ENCODE measurements at places on chromosomes 11 and 22.
A peak's percentile ranks its signal among the peaks of the same experiment; 100 is the strongest.

- DNase-seq, result no peak
Observed at GRCh38 chr22:35276019-35276418, 18.7 kb downstream of the HMGXB4 start.

DNA sequence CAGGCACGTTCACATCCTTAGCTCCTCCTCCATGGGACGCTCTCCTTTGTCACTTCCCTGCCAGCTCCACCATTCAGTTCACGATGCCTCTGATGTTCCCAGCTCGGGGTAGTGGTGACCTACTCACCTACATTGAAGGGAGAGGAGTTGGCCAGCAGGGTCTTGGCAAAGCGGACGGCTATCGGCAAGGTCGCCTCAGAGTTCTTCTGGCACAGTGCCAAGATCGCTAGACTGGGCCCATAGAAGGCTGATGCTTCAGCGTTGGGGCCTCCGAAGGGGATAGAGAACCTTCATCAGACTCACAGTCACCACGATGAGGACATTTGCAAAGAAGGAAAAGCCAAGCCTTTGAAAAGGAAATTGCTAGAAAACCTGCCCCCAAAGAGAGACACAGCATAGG, 3.0 kb downstream of the CBLIF start:
- no peak for DNase-seq

DNA sequence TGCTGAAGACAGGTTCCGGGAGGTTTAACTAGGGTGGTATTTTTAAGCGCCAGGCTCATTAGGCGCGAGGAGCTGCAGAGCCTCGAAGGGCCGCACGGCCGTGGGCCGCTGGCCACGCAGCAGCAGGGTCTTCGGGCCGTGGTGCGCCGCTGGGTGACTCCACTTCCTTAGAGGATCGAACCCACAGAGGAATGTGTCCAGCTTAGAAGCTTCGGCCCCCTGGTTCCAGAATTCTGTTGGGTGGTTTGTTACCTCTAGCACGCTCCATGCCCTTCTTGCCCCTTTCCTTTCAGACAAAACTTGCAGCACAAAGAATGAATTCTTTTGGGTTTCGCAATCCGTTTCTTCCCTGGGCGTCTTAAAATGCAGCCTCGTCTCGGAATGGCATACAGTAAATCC, 773 bp upstream of the PATL1 start:
- DNase-seq, result no peak

- no peak for DNase-seq
Observed at GRCh38 chr11:33869481-33870422, 22.1 kb downstream of the LMO2 start.

- no peak for DNase-seq
Observed at GRCh38 chr22:37049224-37049623, 2.3 kb upstream of the KCTD17 start.

- DNase-seq, result no peak
Observed at GRCh38 chr22:44049486-44050231, 25.6 kb downstream of the PARVB start.

DNA sequence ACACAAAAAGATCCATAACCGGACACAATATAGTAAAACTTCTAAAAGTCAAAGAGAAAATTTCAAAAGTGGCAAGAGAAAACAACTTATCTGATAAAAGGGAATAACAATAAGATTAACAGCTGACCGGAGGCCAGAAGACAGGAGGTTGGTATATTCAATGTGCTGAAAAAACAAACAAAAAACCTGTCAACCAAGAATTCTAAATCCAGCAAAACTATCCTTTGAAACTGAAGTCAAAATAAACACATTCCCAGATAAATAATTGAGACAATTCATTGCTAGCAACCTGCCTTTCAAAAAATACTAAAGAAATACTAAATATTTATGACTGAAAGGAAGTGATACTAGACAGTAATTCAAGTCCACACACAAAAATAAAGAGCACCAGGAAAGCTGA, 101.3 kb downstream of the RELT start:
- no peak for DNase-seq

DNA sequence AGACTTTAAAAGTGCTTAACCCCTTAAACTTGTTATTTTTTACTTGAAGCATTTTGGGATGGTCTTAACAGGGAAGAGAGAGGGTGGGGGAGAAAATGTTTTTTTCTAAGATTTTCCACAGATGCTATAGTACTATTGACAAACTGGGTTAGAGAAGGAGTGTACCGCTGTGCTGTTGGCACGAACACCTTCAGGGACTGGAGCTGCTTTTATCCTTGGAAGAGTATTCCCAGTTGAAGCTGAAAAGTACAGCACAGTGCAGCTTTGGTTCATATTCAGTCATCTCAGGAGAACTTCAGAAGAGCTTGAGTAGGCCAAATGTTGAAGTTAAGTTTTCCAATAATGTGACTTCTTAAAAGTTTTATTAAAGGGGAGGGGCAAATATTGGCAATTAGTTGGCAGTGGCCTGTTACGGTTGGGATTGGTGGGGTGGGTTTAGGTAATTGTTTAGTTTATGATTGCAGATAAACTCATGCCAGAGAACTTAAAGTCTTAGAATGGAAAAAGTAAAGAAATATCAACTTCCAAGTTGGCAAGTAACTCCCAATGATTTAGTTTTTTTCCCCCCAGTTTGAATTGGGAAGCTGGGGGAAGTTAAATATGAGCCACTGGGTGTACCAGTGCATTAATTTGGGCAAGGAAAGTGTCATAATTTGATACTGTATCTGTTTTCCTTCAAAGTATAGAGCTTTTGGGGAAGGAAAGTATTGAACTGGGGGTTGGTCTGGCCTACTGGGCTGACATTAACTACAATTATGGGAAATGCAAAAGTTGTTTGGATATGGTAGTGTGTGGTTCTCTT, 2.8 kb downstream of the MALAT1 start:
- DNase-seq, result peak; percentile 45

DNA sequence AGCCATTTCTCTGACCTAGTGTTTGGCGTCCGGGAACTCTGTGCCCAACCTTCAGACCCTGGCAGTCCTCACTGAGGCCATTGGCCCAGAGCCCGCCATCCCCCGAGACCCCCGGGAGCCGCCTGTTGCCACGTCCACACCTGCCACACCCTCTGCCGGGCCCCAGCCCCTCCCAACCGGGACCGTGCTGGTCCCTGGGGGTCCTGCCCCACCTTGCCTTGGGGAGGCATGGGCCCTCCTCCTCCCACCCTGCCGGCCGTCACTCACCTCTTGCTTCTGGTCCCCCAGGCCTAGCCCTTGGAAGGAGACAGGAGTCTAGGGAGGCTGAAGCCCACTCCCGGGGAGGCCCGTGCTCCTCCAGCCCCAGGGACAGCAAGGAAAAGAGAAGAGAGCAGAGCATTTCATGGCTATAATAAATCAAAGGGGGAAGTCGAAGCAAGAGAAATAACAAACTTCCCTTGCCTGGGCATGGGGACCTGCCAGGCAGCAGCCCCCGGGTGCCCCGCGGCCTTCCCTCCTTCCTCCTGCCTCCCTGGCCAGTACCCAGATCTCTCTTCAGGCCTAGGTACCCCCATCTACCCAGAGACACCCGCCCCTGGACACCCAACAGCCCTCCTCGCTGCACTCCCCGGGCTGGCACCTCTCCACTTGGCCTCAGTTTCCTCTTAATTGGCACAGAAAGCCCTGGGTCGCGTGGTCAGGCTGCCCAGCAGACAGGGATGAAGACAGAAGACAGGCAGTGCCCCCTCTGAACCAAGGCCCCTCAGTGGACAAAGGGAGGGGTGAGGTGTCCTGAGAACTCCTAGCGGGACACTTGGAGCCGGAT, 13.0 kb upstream of the SLC39A13 start:
- DNase-seq, result peak; percentile 48

- DNase-seq, result no peak
Observed at GRCh38 chr22:32237906-32238305, 17.2 kb downstream of the SLC5A4 start.

DNA sequence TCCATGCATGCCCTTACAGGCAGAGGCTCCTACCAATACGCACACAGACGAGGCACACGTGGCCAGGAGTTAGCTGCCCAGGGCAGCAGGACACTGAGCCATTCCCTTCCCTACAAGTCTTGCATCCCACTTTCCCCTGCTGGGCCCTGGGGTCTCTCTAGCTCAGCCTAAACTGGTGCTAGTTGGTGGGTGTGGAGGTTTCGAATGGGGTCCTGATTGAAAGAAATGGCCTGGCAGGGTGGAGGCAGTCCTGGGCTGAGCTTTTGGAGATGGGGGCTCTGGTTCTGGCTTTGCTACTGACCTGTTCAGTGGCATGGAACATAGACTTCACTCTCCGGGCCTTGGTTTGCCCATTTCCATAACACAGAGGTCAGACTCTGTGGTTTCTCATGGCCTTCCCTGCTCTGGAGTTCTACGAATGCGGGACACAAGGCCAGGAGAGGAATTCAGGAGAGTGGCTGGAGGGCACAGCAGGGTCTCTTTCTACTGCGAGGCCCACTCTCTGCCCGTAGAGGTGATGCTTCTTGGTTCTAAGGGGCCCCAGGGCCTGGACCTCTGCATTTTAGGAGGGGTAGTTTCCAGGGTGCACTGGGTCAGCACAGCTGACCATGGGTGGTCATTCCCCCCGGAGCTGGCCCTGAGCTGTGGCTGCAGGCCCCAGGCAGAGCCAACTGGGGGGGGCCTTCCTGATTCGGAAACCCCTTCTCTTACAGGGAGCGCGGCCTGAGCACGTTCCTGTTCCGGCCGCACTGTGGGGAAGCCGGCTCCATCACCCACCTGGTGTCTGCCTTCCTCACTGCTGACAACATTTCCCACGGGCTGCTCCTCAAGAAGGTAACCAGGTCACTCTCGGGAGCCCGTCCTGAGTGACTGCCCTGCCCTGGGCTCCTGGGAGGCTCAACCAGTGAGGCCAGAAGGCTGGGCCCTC, 40.0 kb downstream of the RNF141 start:
- no peak for DNase-seq

DNA sequence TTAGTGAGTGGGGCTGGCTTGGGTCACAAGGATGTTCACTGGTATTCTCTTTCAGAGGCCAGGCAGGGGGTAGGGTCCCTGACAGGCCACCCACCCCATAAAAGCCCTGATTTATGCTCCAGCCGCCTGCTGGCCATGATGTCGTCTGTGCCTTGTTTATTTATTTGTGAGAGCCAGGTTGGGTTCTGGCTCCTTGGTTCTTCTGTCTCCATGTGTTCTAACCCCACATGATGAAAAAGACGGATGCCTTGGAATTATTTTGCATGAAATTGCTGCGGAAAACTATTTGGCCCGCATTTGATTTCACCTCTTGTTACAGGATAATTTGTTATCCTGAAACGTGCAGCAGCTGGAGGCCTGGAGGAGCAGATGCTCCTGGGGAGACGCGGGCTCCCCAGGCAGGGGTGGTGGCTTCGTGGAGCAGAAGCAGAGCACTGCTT, 46.3 kb upstream of the WNT11 start:
- no peak for DNase-seq

- DNase-seq, result no peak
Observed at GRCh38 chr11:1719781-1720180, 22.8 kb downstream of the KRTAP5-6 start.

GRCh38 chr11:993632-994167, 42.8 kb downstream of the MUC6 start:
- DNase-seq, result no peak

DNA sequence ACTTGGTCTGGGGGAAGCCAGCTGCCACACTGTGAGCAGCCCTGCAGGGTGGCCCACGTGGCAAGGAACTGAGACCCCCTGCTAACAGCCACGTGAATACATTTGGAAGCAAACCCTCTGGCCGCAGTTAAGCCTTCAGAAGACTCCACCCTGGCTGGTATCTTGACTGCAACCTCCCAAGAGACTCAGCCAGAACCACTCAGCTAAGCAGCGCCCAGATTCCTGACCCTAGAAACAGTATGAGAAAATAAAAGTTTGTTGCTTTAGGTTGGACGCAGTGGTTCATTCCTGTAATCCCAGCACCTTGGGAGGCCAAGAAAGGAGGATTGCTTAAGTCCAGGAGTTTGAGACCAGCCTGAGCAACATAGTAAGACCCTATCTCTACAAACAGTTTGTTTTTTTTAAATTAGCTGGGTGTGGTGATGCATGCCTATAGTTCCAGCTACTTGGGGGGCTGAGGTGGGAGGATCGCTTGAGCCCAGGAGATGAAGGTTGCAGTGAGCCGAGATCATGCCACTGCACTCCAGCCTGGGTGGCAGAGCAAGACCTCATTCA, 8.7 kb downstream of the ZMAT5 start:
- no peak for DNase-seq

- peak; percentile 68 for DNase-seq
Observed at GRCh38 chr11:66478729-66479393, 1.4 kb upstream of the DPP3 start.

DNA sequence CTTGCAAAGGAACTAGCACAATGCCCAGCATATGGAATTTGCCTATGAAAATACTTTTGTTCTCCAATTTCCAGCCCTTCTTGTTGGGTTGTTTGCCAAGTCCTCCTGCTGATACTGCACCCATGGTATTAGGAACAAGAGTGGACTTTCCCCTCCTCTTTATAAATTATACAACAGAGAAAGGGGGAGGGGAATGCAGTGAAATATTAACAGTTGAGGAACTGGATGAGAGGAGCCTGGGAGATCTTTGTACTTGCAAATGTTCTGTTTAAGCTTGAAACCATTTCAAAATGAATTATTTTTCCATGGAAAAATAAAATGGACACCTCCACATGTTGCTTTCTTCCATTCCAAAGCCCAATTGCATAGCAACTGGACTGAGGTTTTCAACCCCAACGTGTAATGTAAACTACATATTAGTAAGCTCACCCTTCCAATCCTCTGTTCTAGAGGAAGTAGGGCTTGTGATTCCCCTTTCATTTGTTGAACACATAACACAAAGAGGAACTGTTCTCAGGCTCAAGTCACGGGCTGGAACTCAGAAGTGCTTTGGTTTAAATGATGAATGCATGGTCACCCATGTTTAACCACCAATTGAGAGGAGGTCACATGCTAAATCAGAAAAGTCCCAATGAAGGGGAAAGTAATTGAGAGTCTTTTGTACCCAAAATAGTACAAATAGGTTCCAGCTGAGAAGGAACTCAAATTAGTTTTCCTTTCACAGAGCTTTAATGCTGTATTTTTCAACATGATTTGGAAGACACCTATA, 66.2 kb upstream of the ZC3H12C start:
- peak; percentile 68 for DNase-seq

DNA sequence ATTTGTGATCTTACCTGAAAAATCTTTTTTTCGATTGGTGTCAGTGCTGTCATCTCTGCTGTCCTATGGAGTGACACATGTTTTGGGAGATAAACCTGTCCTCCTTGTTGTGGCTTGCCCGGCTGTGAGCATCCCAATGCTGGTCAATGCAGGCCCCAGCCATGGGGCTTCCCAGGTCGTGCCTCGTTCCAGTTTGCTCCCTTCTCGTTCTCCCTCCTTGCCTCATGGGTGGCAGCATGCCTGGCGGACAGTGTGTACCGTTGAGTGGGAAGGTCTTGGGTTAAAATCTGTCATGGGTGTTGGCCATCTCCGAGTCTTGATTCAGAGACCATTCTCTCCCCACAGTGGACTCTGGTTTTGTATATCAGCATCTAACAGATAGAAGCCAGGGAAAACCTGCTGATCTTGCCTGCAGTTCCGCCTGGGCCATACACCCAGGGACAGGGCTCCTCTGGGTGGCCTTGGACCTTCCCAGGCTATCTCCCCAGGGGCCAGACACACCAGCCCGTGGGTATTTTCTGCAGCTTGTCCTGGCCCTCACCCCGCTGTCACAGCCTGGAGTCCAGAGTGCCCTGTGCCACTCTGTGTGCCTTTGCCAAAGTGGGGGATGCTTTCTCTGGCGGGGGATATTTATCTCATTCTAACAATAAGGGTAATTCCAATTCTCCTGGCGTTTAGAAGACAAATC, 208.1 kb downstream of the TBC1D22A start:
- DNase-seq, result no peak

- peak; percentile 6 for DNase-seq
Observed at GRCh38 chr11:79482800-79483199, 42.0 kb upstream of the TENM4 start.

Measured in NAMALWA (cell line).